ENCODE measurements at places on chromosomes 5 and 9. TPM values are rescaled to one million over a fixed set of nuclear protein-coding genes. Genes with fewer than 3 reads are reported as not detected.

The HAPLN1 gene
- not detected for total RNA-seq

The PCA3 gene
- total RNA-seq, result not detected

The ARHGEF28 gene
- total RNA-seq, result 0.07 TPM

The TICAM2 gene
- total RNA-seq, result 2.1 TPM

The GPX3 gene
- 0.86 TPM for total RNA-seq

The MEIKIN gene
- total RNA-seq, result not detected

DNA sequence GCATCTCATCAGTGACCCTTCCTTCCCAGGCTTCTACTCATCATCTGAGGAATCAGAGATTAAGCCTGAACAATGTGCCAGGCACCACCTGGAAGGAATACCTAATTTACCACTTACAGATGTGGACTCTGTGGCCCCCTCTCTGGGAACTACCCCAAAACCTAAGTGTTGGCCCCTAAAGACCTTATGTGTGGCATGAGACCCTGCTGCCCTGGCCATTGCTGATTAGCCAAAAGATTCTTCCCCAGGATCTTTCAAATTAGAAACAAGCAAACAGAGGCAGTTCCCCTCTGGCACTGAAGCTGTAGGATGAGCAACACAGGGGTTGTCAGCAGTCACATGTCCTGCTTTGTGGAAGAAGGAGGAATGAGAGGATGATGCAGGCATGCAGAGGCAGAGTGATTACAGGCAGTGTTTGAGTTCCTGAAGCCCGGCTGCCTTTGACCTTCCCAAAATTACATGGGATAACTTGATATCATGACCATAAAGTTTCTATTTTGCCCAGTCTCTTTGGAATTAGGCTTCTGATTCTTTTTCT, 10.6 kb downstream of the SPINK4 start:
- H3K4me1 ChIP-seq, result no peaks in the 10 kb centered on the region
- H3K36me3 ChIP-seq, result peaks cover 33% of the 10 kb centered on the region
- no peaks in the 10 kb centered on the region for H3K27me3 ChIP-seq
- H3K4me3 ChIP-seq, result no peak overlapping the region
- DNase-seq, result no peak

DNA sequence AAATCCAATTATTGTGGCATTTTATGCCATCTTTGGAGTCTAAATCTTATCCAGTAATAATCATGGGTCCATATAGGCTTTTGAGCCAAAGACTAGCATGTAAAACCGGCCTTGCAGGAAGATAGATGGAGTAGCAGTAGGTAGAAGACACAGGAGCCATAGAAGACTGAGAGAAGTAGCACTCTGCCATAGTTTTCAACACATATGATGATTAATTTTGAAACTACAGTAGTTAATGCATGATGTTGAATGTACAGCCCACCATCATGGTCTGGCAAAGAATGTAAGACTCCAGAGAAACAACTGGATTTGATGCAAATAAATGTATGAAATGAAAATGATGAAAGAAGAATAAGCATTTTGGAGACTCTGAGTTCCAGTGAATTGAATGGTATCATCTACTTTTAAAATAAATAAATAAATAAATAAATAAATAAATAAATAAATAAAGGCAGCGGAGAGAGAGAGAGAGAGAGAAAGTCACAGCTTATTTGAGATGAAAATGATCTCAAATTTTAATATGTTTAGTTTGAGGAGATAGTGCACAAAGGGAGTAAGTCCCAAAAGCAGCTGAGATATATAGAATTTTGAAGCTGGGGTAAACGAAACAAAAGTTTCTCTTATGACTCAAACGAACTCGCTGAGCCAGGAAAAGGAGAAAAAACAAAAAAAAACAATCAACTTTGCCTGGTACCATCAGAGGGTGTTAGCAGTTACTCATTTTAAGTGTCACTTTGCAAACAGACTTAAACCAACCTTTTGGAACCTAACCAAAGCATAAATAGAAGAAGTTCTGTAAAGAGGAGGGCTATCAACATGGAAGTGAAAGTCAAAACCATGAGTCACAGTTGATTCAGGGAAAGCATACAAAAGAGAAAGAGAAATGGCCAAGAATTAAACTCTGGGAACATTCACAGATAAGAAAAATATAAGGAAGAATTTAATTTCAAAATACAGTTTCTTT, 388.7 kb downstream of the CETN3 start:
- no peaks in the 10 kb centered on the region for H3K4me1 ChIP-seq
- no peaks in the 10 kb centered on the region for H3K36me3 ChIP-seq
- no peak for DNase-seq
- no peak overlapping the region for H3K4me3 ChIP-seq

DNA sequence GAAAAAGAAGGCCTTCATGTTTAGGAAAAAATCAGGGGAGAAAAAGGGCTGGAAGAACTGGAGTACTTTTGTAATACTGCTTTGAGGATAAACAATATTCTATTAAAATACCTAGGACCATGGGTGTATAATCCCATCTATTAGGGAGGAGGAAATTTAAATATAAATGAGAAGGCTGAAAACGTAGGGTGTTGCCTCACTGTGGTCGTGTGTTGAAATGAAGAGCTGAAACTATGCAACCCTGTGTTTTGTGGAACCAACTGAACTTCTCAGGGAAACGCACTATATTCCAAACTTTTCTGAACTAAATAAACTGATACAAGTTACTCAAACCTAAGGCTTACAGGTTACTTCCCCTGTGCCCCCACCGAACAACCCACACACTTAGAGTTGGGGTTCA, 4.5 kb upstream of the CNTLN start:
- H3K27me3 ChIP-seq, result no peaks in the 10 kb centered on the region
- no peak for DNase-seq
- no peak overlapping the region for H3K27ac ChIP-seq
- H3K4me3 ChIP-seq, result no peak overlapping the region
- no peaks in the 10 kb centered on the region for H3K4me1 ChIP-seq

GRCh38 chr5:61805101-61805500, 473.0 kb downstream of the ZSWIM6 start:
- no peaks in the 10 kb centered on the region for H3K36me3 ChIP-seq
- no peaks in the 10 kb centered on the region for H3K4me1 ChIP-seq
- no peak overlapping the region for H3K27ac ChIP-seq

DNA sequence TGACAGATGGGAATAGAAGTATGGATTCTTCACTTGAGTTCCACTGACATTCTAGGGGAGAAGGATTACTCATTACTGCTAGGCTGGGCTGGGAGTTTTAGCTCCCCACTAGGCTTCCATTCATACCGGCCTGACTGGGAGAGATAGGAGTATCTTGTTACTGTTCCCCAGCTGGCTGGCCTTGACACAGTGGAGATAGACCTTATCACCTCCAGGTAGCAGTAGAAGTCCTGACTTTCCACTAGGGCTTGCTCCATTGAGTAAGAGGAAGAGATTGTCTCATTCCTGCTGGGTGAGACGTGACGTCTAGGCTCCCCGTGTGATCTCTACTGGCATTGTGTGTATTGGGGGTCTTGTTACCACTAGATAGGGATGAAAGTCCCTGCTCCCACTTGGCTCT, 156.4 kb downstream of the CACNA1B start:
- H3K4me1 ChIP-seq, result no peaks in the 10 kb centered on the region
- DNase-seq, result no peak
- no peaks in the 10 kb centered on the region for H3K36me3 ChIP-seq
- no peak overlapping the region for H3K4me3 ChIP-seq
- no peak overlapping the region for H3K27ac ChIP-seq
- H3K27me3 ChIP-seq, result peaks cover 7% of the 10 kb centered on the region

DNA sequence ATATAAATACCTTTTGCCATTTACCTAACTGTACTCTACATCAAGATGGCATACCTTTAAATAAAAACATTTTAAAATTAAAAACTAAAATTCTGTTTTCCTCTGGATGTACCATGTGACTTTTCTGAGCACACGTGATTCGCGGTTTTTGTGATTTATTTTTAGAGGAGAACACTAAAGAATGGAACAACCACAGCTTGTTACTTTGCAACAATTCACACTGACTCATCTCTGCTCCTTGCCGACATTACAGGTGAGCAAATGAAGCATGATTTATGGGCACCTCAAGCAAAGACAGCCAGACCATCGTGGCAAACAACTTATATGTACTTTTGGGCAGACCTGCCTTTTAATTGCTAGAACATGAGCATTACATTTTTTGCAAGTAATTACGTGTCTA, 61.3 kb downstream of the GDA start:
- H3K36me3 ChIP-seq, result peaks cover 48% of the 10 kb centered on the region
- H3K4me3 ChIP-seq, result no peak overlapping the region
- H3K27me3 ChIP-seq, result no peaks in the 10 kb centered on the region
- H3K27ac ChIP-seq, result no peak overlapping the region
- DNase-seq, result no peak
- H3K4me1 ChIP-seq, result no peaks in the 10 kb centered on the region

- no peaks in the 10 kb centered on the region for H3K4me1 ChIP-seq
- no peak overlapping the region for H3K4me3 ChIP-seq
- no peak for DNase-seq
- H3K27ac ChIP-seq, result no peak overlapping the region
- H3K36me3 ChIP-seq, result no peaks in the 10 kb centered on the region
These were observed 33.4 kb upstream of the TTC1 start for GRCh38 chr5:159975462-159976019.

DNA sequence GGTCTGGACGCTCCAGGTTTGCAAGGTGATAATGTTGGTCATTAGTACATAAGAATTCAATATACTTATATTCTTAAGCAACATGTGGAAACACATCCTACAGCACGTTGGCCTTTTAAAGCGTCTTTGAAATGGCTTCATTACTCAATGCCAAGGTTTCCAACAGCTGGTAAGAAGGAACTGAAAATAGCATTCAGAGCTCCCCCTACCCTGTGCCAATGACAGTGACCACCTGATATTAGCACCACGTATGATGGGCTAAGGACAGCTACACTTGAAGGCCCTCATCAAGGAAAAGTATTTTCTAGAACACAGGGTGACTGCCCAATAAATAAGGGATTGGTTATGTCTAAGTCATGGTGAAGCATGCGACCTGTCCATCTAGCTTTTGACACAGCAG, 9.9 kb downstream of the ZNF622 start:
- H3K27me3 ChIP-seq, result no peaks in the 10 kb centered on the region
- H3K4me1 ChIP-seq, result no peaks in the 10 kb centered on the region
- H3K36me3 ChIP-seq, result peaks cover 95% of the 10 kb centered on the region
- no peak for DNase-seq
- H3K4me3 ChIP-seq, result no peak overlapping the region

DNA sequence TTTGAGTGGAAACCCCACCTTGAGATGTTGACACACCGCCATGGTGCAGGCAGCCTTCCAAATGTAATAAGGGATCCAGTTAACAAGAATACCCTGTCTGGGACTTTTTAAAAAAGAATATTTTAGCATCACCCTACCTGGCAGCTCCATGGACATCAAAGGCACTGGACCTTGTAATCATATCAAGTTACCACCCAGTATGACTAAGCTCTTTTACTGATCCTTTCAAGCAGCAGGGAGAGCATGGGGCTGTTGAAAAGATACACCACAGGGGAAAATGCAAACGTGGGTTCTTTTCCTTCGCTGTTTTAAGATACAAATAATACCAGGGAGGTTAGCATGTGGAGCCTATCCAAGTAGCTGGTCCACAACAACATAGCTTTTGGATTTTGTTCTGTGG, 211.2 kb downstream of the SAXO1 start:
- H3K36me3 ChIP-seq, result no peaks in the 10 kb centered on the region
- H3K4me1 ChIP-seq, result no peaks in the 10 kb centered on the region
- H3K27me3 ChIP-seq, result no peaks in the 10 kb centered on the region
- no peak overlapping the region for H3K4me3 ChIP-seq
- H3K27ac ChIP-seq, result no peak overlapping the region

DNA sequence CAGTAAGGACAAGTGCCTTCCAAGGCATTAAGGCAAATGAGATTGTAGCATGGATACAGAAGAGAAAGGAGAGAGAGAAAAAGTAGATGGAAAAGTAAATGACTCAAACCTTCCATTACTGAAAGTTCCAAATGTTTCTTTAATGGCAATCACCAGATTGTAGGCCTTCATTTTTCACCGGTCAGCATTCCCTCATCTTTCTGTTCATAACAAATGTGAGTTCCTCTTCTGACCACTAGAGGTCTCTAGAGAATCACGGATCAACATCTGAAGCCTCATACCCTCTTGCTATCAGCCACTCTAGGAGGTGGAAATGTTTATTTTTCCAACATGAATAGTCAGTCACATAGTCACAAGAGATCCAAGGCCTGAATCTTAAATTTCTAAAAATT, 73.6 kb upstream of the RPS23 start:
- H3K36me3 ChIP-seq, result no peaks in the 10 kb centered on the region
- no peaks in the 10 kb centered on the region for H3K4me1 ChIP-seq
- no peak overlapping the region for H3K27ac ChIP-seq
- H3K4me3 ChIP-seq, result no peak overlapping the region
- peak; percentile 76 for DNase-seq

- no peaks in the 10 kb centered on the region for H3K4me1 ChIP-seq
- no peak overlapping the region for H3K4me3 ChIP-seq
- no peak for DNase-seq
- no peak overlapping the region for H3K27ac ChIP-seq
These were observed 343.2 kb upstream of the DAP start for GRCh38 chr5:11104210-11104609.

GRCh38 chr5:58041884-58042283, 418.0 kb downstream of the PLK2 start:
- DNase-seq, result no peak
- H3K27ac ChIP-seq, result peak overlapping the region; percentile 22
- no peaks in the 10 kb centered on the region for H3K27me3 ChIP-seq
- peaks cover 19% of the 10 kb centered on the region for H3K4me1 ChIP-seq
